ENCODE measurements at places on chromosomes 12 and 14.

DNA sequence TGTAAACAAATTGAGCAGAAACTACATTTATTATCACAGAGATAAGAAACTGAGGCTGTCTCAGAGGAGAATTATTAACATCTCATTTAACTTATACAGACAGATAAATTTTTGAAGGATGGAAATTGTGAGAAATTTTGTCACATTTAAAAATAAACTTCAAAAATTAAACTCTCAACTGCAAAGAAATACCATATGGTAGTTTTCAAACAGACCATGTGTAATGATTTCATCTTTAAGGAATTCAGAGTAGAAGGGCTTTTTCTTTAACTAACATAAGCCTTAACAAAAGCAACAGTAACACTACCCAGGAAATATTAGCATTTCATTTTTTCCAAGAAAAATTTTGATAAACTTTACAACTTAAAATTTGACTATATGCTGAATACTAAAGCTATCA lies 26.6 kb downstream of the NUP37 start:
- no peak for DNase-seq

GRCh38 chr14:26293909-26294308 lies 303.9 kb downstream of the NOVA1 start:
- DNase-seq: no peak

DNA sequence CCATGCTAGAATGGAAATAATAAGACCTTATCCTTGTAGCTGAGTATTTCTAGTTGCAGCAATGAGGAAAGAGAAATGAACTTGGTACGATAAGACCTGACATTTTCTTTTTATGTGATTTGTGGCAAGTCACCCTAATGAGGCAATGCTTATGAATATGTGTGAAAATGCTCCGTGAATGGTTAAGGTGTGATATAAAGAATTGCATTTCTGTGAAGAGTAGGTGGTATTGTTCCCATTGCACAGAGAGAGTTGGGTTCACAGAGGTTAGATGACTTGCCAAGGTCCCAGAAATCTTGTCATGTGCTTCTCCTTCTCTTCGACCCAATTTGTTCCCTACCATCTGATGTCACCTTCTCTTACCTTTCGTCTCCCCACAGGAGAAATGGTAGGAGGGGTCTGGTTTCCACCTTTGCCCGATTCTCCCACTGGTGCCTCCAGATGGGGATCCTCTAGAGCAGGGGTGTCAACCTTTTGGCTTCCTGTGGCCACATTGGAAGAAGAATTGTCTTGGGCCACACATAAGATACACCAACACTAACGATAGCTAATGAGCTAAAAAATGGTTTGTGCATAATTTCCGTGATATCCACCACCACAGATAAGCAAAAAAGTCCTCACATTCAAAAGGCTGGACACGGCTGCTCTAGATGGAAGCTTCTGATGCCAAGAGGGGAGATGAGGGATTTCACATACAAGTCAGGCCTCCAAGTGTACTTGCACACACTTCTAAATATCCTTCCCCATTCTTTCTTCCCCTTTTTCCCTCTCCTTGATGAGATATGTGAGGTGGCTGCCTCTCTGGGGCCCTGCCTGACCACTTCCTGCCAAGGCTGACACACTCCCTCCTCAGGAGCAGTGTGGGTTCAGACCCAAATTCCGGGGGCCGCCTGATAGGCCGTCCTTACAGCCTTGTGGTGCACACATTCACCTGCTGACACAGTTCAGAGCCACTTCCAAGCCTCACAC lies 96.1 kb downstream of the PLXNC1 start:
- DNase-seq: peak; percentile 22

DNA sequence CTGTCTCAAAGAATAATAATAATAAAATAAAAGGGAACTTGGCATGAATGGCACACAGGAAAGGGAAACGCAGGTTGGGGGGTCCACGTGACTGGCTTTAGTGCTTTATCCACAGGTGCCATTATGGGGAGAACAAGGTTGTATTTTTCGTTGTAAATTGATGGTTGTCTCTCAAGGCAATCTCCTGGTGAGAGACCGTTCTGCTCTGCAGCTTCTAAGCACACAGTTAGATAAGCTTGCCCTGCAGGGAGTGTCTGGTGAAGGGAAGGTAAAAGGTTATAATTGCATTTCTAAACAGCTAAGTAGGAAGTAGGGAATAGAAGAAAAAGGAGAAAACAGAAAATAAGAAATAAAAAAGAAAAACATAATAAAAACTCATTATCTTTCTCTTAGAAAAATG lies 69.1 kb upstream of the CPSF6 start:
- DNase-seq: no peak

GRCh38 chr12:76925135-76925534 lies 46.3 kb upstream of the CSRP2 start:
- no peak for DNase-seq

- DNase-seq: peak; percentile 65
Observed at GRCh38 chr12:31749024-31749704, 20.3 kb upstream of the AMN1 start.

GRCh38 chr12:102376181-102376747 lies 104.1 kb downstream of the IGF1 start:
- no peak for DNase-seq

DNA sequence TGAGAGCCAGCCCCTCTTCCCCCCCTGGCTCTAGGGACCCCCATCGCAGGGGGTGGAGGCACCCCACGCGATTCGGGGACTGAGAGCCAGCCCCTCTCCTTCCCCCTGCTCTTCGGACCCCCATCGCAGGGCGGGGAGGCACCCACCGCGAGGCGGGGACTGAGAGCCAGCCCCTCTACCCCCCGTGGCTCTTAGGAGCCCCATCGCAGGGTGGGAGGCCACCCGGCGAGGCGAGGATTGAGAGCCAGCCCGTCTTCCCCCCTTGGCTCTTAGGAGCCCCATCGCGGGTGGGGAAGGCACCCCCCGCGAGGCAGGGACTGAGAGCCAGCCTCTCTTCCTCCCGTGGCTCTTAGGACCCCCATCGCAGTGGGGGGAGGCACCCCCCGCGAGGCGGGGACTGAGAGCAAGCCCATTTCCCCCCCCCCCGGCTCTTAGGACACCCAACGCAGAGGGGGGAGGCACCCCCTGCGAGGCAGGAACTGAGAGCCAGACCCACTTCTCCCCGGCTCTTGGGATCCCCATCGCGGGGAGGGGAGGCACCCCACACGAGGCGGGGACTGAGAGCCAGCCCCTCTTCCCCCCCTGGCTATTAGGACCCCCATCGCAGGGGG lies 45.6 kb downstream of the DDX11 start:
- no peak for DNase-seq

DNA sequence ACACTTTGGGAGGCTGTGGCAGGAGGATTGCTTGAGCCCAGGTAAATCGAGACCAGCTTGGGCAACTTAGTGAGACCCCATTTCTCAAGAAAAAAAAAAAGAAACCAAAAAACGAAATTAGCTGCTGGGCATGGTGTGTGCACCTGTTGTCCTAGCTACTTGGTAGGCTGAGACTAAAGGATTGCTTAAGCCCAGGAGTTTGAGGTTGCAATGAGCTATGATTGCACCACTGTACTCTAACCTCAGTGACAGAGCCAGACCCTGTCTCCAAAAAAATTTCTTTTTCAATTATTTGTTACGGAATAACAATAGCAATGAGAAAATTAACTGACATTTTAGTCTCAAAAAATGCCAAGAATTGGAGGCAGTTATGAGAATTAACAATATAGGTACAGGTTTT lies 128.0 kb downstream of the CCDC91 start:
- DNase-seq: no peak

DNA sequence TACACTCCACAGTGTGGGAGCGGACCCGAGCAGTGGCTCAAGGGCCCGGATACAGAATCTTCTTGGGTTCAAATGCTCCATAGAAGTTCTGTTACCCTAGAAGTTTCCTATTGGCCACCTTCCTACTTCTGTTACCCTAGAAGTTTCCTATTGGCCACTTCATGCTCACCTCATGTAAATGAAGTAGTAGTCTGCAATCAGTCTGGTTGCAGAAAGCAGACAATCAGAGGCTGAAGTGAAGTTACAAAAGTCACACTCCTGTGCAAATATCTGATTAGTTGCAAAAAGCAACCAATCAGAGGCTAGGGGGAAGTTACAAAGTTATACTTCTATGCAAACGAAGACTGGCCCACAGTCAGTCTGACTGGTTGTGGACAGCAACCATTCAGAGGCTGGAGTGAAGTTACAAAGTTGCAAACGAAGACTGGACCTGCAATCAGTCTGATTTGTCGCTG lies 77.8 kb upstream of the CPNE8 start:
- no peak for DNase-seq
